ENCODE measurements at places on chromosomes 2 and 18.

- DNase-seq: no peak
These were observed 22.4 kb upstream of the SCYGR1 start for GRCh38 chr2:227410191-227410590.

DNA sequence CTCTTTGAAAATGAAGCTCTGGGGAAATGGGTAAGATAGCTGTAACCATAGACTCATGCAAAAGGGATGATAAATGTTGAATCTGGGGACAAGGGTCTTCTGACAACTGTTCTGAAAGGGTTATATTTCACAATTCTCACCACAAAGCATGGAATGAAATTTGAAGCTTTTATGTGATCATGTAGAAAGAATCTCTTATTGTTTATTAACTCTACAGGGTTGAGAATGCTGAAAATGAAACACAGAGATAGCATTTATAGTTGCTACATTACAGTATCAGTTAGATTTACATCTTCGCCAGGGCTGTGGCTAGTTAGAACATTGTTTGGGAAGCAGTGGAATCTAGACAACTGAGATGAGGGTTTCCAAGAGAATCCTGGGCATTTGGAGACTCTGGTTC lies 97.4 kb upstream of the LHCGR start:
- DNase-seq: peak; percentile 96

DNA sequence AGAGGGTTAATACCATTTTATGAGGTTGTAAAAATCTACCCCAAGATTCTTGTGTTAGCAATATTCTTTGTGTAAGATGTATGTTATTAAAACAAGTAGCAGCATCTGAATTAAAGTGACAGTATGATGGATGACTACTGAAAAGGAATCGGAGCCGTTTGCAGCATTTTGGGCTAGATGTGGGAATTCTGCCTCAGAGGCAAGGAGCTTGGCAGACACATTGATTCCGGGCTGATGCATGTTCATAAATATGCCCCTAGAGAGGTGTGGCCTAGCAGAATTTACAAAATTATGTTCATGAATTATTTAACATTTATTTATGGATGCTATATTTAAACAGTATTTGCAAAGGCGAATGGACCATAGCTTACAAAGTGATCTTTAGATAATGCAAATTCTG lies 389.0 kb upstream of the ETAA1 start:
- peak; percentile 7 for DNase-seq

GRCh38 chr2:174778085-174778981 lies 14.1 kb upstream of the CHRNA1 start:
- DNase-seq: peak; percentile 90

- DNase-seq: no peak
These were observed 8.6 kb upstream of the GPR55 start for GRCh38 chr2:230933521-230934180.

DNA sequence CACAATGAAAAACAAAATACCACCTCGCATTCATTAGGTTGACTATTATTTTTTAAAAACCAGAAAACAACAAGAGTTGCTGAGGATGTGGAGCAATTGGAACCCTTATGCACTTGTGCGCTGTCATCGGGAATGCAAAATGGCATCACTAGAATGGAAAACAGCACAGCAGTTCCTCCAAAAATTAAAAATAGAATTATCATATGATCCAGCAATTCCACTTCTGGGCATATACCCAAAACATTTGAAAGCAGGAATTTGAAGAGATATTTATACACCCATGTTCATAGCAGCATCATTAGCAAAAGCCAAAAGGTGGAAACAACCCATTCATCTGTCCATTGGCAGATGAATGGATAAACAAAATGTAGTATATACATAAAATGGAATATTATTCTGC lies 11.9 kb upstream of the NMUR1 start:
- DNase-seq: no peak

- DNase-seq: peak; percentile 23
These were observed 34.1 kb downstream of the SERPINB11 start for GRCh38 chr18:63736876-63737275.

DNA sequence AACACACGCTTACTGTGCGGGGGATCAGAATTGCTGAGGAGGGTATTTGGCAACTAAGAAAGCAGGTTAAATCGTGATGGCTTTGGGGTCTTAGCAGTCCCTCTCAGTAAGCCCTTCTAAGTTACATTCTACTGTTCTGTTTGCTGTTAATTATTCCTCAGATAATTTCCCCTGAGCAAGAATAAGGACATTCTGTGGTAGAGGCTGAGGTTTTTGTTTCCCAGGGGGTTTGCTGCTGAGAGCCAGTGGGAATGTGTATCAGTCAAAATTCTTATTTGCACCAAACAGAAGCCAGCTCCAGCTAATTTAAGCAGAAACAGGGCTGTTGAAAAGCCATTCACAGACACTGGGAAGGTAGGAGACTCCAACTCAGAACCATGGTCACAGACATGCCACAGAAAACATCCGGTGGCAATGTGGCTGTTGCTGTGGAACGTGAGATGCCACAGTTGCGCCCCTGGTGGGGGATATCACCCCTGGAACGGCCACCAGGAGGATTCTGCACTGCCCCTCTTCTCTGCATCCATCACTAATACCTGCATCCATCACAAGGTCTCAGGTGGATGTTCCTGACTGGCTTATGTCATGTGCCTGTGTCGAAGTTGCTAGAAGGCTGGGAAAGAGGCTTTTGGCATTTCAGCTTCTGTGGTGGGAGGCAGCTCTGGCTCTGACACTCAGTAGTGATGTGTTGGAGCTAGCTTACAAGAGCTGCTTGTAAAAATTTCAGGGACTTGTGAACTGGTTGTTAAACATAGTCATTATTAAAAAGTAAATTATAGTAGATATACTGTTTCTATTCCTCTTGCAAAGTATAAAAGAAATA lies 23.2 kb downstream of the SLC4A3 start:
- peak; percentile 22 for DNase-seq

DNA sequence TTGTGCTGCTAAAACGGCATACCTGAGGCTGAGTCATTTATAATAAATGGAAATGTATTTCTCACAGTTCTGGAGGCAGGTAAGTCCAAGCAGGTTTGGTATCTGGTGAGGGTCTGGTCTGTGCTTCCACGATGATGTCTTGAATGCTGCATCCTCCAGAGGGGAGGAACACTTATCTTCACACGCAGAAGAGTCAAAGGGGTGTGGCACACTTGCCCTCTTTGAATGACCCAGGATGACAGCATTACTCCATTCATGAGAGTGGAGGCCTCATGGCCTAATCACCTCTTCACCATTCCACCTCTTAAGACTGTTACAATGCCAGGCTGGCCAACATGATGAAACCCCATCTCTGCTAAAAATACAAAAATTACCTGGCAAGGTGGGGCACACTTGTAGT lies 61.0 kb downstream of the NCAPH start:
- DNase-seq: no peak

GRCh38 chr2:232341061-232341738 lies 37.4 kb upstream of the ALPP start:
- DNase-seq: no peak

- peak; percentile 63 for DNase-seq
These were observed 144.7 kb downstream of the TRIB2 start for GRCh38 chr2:12861344-12861930.

DNA sequence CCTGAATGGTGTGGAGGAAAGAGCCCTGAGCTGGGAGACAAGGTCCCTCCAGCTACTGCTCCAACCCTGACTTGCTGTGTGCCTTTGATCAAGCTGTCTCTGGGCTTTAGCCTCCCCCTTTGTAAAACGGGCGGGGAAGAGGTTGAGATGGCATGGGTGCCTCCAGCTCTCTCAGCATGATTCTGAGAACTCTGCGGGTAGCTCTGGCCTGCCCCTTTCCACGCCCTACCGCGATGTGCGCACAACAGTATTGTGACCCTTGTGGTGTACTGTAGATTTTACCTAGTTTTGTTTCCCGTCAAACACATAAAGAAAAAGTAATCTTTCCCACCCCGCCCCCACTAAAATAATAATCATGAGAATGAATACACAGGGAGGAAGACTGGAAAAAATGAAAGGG lies 5.3 kb downstream of the CD8A start:
- no peak for DNase-seq

DNA sequence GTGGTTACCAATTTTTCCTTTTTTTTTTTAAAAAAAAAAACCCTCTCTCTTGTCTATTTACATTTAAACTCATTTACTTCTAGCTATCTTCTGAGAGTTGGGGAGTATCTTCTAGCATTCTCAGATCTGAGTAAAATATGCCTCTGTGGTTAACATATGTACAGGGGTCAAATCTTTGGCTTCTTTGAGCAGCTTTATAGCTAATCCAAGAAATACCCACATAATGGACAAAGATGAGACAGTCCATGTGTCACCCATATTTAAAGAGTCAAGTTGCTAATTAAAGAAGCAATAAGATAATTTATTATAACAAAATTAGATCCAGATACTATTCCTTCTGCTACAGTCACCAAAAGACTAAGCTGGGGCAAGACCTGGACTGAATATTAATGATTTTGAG lies 139.0 kb upstream of the HNRNPA3 start:
- peak; percentile 52 for DNase-seq

DNA sequence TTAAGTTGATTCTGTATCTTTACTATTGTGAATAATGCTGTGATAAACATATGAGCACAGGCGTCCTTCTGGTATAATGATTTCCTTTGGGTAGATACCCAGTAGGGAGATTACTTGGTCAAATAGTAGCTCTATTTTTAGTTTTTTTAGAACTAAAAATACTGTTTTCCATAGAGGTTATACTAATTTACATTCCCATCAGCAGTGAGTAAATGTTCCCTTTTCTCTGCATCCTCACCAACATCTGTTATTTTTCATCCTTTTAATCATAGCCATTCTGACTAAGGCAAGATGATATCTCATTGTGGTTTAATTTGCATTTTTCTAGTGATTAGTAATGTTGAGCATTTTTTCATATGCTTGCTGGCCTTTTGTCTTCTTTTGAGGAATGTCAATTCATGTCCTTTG lies 35.1 kb downstream of the PMS1 start:
- peak; percentile 82 for DNase-seq

DNA sequence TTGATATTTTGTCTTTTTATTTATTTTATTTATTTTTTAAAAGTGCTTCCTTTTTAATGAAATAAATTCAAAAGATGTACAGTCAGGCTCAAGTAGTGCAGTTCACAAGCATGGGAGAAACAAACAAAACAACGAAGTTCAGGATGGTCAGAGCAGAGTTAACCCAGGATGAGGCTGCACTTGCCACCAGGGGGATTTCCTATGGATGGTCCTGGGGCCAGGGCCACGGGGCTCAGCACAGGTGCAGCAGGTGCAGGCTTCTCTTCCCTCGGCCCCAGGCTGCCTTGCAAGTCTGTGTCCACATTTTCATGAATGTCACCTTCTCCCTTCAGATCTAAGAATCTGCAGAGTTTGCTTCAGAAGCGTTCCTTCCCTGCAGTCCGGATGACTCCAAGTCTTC lies 76.5 kb downstream of the CDCA7 start:
- DNase-seq: no peak

GRCh38 chr2:223269386-223269785 lies 217.4 kb downstream of the KCNE4 start:
- peak; percentile 5 for DNase-seq

DNA sequence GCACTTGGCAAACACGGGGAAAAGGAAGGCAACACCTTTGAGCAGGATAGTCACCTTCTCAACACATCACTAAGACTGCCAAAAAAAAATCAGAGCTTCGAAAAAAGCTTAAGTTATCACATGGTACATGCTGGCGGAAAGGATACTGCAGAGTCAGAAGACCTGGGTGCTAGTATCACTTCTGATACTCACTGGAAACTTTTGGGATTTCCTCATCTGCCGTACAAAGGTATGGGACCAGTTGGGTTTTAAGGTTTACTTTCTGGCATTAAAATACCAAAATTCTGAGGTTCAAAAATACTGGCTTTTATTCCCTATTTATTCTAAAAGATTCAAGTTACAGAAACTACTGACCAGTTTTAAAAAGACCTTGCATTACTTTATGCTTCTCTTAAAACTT lies 2.9 kb downstream of the SUCLG1 start:
- no peak for DNase-seq

DNA sequence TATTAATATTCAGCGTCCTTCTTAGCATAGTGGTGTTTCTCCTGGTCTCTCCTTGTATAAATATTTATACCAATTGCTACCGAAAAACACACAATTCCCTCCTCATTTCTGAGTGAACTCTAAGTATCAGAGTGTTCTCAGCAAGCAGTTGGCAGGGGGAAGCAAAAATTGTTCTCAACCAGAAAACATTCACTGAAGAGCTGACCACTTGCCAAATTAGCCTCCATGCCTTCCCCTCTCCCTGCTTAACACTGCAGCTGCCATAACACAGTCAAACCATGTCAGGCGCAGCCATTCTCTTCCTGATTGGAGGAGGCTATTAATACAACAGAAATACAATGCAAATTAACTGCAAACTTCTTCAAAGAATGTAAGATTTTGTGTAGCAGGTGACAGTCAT lies 105.0 kb downstream of the COL6A3 start:
- DNase-seq: no peak

- DNase-seq: peak; percentile 39
These were observed 254.6 kb downstream of the LOXHD1 start for GRCh38 chr18:46402396-46402795.

GRCh38 chr2:56871644-56872043 lies 687.9 kb downstream of the CCDC85A start:
- peak; percentile 8 for DNase-seq

DNA sequence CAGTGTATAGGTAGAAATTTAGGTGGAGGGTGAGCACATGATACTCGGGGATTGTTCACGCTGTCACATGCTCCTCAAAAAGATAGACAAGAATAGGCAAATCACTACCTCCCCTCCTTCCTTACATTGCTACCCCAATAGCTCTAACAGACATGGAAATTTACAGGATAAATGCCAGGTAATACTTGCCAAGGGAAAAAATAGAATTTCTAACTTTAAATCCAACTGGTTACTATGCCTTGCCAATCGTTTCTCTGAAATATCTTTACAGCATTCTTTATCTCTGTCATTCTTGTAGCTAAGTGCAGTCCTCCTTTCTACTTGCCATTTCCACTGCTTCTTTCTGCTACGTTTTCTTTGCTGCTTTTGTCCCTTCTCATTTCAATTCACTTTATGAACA lies 339.8 kb upstream of the ZEB2 start:
- DNase-seq: no peak

DNA sequence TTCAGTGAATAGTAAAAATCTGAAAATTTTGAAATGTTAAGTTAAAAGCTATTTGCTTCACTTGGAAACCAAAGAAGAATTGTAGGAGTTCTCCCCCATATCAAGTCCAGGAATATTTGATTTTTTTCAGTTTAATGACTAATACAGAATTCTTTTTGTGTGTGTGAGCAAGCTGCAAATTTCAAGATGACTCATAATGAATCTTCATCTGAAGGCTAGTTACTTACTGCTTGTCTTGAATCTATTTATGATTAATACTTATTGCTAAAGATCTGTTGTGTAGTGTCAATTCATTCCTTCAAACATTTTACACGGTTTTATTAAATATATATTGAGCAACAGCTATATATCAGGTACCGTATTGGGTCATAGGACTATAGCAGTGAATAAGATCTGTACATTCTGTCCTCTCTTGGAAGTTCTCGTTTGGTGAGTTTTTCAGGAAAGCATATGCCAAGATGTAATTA lies 47.8 kb upstream of the CAVIN2 start:
- DNase-seq: peak; percentile 91
